ENCODE measurements at places on chromosomes 11 and 22.

DNA sequence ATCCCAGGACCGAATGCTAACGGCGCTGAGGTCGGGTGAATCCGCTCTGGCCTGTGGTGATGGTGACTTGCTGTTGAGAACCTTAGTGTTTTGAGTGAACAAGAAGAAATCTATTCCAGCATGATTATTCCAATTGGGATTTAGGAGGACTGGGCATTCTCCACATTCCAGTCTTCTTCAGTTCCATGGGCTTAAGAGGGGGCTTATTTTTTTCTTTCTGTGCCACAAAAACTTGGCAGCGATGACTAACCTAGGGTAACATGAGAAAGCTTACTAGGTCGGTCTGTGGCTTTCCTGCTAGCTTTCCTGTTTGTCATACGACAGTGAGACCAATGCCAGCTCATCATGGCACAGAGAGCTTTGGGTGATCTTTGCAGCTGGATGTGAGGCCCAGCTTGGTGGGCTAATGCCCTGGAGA is 62.9 kb upstream of the ATXN10 start:
- no peak for DNase-seq

DNA sequence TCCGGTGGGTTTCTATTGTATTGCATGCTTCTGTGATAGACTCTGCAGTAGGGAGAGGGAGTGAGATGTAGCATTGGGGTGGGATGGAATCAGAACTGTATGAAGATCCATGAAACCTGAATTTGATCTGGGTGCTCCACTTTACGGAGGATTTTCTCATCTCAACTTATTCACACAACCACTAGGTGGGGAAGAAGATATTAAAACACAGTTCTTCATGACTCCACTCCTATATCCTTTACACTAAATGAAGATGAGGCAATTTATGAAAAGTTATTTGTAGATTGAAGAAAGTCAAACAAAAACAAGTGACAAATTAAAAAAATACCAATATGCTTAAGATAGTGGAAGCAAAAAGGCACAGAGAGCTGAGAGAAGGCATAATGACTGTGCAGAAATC is 92.6 kb upstream of the PDGFD start:
- DNase-seq, result no peak

DNA sequence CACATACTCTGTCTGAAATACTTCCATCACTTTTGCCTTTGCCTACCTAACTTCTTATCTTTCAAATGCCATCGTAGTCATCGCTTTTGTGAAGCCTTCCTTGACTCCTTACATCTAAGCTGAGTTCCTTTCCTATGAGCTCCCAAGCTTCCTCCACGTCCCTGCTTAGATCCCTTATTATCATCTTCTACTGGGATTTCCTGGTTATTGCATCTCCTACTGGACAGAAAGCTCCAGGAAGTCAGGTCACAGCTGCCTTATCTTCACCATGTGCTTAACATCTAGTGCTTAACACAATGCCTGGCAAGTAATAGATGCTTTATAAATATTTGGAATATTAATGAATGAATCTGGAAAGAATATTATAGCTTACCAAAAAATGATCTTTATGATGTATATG is 5.9 kb downstream of the YPEL4 start:
- no peak for DNase-seq

- no peak for DNase-seq
These were observed 138.7 kb downstream of the TRIM29 start for GRCh38 chr11:119999220-119999619.

GRCh38 chr11:69200331-69201065 is 44.8 kb downstream of the SMIM38 start:
- no peak for DNase-seq

DNA sequence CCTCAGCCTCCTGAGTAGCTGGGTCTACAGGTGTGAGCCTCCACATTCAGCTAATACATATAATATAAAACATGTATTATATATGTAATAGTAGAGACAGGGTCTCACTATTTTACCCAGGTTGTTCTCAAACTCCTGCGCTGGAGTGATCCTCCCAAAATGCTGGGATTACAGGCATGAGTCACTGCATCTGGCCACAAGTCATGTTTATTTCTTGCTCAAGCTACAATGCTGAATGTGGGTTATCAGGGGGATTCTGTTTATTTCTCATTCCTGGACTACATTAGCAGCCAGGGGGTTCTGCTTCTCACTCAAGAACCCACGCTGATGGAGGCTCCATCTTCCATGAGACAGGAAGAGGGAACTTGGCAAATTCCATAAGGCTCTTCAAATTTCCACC is 24.8 kb downstream of the FOLR3 start:
- no peak for DNase-seq

GRCh38 chr11:122434786-122435185 is 220.7 kb upstream of the UBASH3B start:
- no peak for DNase-seq

DNA sequence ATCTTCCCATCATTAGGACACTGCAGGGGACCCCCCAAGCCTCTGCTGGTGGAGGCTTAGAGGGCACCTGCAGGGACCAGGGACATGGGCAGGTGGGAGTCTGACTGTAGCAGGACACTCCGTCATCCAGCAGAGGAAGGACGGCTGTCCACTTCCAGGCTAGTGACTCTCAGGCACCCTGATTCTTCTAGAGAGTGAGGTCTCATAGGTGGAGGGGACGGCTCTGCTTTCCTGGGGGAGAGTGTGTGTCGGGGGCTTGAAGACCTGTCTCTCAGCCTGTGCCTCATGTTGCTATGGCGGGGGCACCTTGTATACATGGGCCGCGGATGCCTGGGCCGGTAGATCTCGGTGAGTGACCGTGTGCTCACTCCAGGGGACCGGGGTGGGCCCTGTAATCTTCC is 1116.6 kb downstream of the BRD1 start:
- no peak for DNase-seq

- DNase-seq, result no peak
These were observed 127.6 kb upstream of the PARVA start for GRCh38 chr11:12249590-12250260.

DNA sequence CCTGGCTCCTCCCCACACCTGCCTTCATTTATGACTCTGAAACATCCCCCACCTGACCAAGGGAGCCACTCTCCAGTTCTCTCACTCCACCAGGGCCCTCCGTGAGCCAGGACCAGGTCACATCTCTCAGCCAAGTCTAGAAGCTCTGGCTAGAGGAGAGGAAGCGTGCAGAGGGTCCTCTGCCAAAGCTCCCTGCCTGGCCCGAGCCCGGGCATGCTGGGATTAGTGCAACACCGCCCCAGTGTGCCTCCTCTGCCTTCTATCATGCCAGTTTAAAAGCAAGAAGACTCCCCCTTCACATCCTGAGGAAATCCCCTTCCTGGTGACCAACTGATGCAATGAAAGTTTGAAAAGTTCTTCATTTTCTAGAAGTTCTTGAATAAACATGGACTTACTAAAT is 23.5 kb downstream of the TP53AIP1 start:
- DNase-seq, result no peak

DNA sequence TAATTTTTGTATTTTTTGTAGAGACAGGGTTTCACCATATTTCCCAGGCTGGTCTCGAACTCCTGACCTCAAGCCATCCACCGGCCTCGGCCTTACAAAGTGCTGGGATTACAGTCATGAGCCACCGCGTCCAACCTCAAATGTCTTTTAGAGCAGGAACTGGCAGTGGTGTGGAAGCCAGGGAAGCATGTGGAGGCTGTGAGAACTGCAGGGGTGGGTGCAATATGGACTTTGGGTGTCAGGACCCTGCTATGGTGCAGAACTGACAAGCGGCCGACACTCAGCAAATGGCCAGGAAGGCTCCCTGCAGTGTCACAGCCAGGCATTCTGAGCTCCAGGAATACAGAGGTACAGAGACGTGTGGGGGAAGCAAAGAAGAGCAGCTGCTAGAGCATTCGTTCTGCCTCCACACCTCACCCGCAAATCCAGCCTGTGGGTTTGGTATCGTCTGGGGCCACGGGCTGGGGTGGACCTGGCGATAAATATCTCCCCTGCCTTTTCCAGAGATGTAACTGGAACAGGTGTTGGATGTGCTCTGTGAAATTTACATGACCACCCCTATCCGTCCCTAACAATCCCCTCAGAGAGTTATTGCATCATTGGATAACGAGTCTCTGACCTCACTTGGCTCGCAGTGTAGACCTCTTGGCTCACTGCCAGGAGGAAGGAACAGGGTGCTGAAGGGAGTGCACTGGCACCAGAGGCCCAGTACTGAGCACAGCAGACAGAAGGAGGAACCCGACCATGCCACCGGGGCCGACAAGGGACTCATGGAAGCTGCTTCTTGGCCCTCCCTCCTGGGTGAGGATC is 624.7 kb upstream of the B3GAT1 start:
- no peak for DNase-seq

DNA sequence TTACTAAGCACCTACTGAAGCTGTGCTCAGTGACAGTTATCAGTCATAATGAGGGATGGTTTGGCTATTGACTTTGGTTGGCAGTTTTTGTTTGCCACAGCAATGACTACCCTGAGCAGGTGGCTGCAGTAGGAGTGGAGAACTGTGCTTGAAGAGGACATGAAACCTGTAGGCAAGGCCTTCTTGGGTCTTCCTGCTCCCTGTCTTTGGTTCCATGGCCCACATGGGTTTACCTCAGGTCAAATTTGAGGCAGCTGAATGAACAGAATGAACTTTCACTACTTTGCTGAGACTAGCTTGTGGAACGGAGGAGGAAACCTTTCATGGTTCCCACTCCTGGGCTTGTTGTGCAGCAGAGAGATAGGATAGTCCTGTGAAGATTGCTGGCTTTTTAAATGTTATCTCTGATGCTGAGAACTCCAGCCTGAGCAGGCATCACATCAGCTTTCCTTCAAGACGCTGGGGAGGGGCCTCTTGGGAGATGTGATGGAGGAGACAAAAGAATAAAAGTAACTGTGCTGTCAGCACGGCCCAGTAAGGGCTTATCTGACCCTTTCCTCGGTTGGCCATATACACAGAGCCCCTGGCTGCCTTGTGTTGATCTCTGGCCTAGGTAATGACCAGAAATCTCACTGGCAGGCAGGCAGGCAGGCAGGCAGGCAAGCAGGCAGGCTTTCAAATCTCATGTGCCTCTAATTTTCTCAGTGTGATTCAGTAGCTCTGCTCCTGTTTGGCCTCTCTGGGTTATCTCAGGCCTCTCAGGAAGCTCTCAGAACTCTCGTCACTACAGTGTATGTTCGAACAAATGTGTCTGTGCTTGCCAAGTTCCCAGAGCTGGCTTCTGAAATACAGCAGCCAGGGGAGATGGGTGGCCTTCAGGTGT is 12.0 kb downstream of the STIM1 start:
- DNase-seq, result no peak

DNA sequence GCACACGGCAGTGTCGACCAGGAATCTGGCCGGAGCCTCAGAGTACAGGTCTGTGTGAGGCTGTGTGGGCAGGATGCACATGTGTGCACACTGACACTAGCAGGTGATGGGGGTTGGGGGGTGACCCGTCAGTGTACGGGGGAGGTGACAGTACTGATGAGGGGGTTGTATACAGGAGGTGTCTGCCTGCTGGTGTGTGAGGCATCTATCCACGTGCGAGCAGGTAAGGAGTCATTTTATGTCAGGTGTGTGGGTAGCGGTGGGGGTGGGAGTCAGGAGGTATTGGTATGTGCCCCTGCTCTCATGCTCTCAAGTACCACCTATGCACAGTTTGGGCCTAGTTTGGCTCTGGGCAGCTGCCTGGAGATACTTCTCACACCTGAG is 4.5 kb upstream of the PHRF1 start:
- no peak for DNase-seq

- DNase-seq, result no peak
These were observed 138.4 kb downstream of the BRD1 start for GRCh38 chr22:49689255-49689770.

- DNase-seq, result no peak
These were observed 55.1 kb downstream of the MAML2 start for GRCh38 chr11:96287822-96288439.

DNA sequence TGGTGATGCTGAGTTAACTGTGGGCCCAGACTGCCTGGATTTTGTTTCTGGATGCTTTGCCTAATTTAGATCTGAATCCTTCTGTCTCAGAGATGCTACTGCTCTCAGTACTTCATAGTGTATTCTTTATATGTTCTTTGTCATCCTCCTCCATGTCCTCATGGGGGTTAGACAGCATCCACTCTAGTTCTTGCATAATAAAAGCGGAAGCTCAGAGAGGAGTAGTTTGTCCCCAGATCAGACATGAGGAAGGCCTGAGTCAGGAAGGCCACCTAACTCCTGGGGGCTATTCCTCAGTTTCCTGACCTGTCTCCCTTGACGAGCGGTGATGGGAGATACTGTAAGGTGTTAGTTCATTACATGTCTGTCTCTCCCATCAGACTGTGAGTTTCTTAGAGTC is 90.2 kb downstream of the SCN3B start:
- DNase-seq, result no peak

DNA sequence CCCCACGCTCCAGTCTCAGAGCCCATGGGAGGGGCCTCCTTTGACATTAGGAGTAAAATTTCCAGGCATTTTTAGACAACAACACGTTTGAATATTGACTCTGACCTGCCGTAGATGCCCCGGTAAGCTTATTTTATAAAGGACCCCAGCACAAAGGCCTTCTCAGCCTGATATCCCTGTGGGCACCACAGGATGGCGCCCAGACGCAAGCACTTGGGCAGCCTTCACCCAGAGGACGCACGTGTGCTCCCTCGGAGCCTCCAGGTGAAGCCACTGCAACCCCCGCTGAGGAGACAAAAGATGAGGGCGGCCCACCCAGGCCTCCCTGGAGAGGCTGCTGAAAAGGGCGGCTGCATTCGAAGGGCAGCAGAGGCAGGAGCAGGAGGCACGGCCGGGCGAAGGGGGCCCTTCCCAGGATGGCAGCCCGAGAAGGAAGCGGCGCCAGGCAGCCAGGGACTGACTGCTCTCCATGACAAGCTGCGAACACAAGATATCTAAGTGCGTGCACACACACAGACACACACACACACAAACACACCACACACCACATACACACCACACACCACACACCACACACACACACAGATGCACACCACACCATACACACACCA is 15.2 kb upstream of the TH start:
- DNase-seq, result no peak

DNA sequence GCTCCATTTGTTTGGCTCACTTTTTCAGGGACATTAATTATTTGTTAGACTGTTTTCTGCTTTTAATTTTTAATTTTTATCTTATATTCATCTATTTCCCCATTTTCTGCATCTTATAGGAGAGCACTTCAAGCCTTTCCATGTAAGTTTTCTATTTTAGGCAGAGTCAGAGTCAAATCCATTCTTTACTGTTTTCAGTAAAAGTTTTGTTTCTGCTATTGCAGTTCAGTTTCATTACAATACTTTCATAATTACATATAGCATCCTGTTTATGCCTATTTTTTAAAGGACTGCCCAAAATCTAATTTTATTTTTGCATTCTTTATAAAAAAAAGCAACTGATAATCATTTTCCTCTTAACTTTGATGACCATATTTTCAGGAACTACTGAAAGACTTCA is 3.8 kb upstream of the OR10A5 start:
- no peak for DNase-seq

Data from right renal pelvis (tissue), 4 donors.